ENCODE measurements at places on chromosomes 6 and 20.
A peak's percentile ranks its signal among the peaks of the same experiment; 100 is the strongest.

DNA sequence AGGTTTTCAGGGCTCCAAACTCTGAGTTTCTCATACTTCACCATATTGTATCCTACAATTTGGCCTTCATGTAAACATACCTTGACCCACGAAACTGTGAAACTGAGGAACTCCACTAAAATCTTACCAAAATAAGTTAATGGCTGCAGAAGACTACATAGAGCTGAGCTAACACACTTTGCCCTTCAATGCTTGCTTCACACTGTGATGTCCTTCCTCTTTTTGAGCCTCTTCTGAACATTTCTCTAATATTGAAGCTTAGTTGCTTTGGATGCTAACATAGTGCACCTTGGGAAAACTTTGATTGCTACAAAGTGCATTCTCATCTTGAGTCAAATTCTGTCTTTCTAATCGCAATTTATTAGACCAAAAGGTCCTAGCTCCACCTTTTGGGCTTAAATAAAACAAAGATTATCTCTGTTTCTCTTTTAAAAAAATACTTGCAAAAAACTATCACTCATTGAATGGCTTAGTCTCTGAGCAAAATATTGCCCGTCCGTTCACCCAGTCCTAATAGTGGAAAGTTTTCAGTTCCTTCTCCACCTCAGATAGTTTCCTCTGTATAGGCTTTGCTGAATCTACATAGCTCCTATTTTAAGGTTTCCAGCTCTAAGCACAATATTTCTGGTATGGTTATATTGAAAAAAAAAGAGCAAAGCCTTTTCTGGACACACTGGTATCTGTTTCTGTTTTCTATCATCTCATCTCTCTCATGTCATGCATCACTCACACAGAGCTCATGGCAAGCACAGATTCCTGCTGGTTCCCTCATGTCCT lies 494.6 kb downstream of the RFPL4B start:
- DNase-seq = no peak

DNA sequence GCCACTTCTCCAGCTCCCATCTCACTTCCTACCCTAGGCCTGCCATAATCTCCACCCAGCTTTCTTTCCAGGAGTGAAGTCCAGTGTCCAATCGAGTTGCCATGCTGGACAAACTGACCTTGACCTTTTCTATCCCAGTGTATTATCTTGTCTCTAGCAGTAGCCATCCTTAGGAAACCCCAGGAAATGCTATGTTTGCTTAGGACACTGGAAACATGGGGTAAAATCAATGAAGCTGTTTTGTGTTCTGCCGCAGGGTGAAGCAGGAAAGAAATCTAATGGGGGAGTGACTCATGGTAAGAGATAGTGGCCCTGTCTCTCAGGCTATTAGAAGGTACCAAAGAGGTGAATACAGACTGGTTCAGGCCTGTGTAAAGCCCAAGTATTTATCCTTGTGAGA lies 1110.1 kb upstream of the FLRT3 start:
- DNase-seq = no peak

DNA sequence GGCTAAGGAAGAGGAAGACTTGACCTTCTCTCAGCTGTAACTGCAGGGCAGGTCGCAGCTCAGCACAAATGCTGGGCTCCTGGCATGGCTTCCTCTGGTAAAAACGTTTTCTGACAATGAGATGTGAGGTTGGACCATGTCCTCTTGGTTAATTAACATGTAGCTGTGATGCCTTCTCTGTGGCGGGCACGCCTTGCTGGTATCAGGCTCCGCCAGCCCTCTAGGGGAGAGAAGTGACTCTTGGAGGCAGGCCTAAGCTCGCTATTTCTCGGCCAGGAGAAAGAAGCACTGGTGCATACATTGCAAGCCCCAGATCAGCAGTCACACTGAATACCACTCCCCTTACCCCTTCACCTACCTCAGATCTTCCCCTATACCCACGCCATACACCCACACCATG lies 65.0 kb downstream of the QRSL1 start:
- no peak for DNase-seq

DNA sequence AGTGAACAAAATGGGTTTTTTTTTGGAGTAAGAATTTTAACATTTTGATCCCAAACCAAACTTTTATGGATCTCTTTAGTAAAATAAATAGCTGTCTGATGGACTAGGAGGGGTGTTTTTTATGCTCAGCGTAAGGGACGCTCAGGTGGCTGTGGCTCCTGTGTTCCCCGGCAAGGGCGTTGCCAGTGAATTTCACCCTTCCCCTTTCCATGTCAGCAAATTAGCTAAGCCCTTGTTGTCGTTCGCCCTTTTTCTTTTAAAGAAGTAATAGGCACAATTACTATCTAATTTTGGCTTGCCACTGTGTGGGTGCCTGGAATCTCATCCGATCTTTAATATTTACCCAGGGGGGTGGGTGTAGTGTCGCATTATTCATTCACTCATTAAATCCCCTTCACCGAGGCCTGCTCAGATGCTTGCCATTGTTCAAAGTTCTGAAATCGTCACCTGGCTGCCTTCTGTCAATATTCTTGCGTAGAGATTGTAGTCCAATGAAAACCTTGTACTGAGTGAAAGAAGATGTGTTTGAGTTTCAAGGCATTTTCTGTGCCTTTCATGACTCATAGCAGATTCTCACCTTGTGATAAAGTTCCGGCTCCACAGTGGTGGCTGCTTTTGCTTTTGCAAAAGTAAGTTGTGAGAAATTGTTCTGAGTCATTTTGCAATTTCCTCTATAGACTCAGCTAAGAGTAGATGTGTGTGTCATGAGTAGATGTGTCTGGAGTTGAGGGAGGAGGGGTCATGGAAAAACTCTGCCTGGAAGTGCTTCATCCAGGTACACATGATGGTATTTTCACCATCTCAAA lies 40.0 kb upstream of the CLDN20 start:
- DNase-seq = peak; percentile 88

- DNase-seq = no peak
These were observed 57.5 kb downstream of the PRDM1 start for GRCh38 chr6:106143665-106144064.

DNA sequence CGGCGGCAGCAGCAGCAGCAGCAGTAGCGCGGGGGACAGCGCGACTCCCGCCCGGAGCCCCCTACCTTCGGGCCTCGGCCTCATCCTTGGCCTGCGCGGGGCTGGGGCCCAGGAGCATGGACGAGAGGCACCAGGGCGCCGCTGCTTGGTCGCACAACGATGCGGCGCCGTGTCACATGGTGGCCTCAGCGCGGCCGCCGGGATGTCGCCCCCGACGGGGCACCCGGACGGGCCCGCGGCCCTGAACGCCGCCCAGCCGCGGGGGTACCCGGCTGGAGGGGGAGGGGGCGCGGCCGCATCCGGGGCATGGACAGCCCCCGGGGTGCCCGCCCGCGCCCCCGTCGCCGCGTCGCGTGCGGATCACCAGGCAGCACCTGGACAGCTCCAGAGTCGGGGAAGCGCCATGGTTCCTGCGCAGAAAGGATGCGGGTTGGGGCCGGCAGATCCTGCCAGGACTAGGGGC lies 57.1 kb downstream of the CDH22 start:
- no peak for DNase-seq

GRCh38 chr6:79570129-79571029 lies 33.1 kb upstream of the LCA5 start:
- peak; percentile 17 for DNase-seq

GRCh38 chr6:153588330-153588729 lies 450.7 kb upstream of the OPRM1 start:
- DNase-seq = no peak

DNA sequence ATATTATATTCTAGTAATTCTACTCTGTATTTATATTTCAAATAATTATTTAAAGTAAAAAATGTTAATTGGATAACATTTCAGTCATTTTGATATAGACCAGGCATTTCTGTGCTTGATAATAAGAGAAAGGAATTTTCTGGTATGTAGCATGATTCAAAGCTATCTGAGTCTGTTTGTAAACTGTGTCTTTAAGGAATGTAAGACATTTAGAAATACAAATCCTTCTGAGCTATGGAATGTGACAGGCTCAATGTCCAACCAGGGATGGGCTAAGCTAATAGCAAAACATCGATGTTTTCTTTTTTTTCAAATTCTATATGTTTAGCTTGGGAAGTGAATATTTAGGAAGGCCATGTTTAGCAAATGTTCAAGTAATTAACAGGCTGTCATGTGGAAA lies 41.5 kb upstream of the FAM83B start:
- peak; percentile 78 for DNase-seq

- no peak for DNase-seq
These were observed 6.5 kb downstream of the PTPRK start for GRCh38 chr6:128513878-128514277.

DNA sequence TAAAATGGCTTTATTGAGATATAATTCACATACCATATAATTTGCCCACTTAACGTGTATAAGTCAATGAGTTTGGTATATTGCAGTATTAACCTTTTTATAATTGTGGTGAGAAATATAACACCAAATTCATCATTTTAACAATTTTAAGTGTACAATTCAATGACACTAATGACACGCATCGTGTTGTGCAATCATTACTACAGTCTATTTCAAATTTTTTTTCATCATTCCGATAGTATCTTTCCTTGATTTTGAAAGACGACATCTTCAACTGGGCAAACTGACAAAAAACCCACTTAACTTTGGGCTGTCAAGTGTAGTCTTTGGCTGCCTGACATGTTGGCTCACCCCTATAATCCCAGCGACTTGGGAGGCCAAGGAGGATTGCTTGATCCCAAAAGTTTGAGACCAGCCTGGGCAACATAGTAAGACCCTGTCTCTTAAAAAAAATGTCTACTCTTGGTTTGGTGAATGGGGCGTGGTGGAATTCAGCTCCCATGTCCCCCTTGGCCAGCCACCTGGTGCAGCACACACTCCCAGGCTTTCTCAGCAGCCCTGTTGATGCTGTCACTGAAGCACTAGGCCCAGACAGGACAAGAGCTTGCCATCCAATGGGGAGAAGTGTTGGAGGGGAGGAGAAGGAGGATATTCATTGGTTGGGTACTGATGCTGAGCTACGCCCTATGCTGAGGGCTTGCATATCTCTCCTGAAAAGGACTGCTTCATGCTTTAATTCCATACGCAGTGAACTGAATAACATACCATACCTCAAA lies 150.5 kb downstream of the CD83 start:
- DNase-seq = no peak

DNA sequence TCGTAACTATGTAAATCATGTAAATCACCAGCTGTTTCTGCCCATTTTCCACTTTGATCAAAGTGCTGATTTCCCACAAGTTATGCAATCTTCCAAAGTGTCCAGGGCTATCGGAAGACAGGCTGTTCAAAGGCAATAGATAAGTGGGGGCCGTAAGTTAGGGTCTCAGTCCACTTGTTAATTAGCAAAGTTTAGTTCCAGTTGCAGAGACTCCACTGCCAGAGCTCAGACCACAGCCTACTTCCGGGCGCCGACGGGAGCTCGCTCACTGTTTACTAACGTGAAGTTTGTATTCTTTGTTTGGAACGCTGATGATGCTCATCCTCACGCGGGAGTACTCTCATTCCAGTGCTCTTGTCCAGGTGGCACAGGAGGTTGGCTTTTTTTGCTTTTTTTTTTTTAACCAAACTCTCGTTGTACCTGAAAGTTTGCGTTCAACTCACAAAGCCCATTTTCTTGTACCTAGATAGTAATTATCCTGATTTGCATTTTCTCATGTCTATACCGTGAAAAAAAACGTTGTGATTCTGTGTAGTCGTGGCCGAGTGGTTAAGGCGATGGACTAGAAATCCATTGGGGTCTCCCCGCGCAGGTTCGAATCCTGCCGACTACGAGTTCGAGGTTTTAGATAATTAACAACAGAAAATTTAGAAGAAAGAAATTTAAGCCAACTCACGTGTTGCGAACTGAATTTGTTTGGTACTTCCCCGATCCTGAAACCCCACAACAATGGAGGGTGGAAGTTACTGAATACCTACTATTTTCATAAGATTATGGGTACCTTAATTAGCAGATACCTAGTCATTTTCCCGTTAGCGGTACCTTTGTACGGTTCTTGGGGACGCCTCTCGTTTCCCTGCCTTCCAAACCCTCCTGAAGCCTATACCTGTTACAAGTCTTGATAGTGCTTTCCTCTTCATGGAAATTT lies 29.9 kb upstream of the ZNF184 start:
- peak; percentile 78 for DNase-seq

- no peak for DNase-seq
These were observed 8.4 kb upstream of the RIN2 start for GRCh38 chr20:19749618-19750071.

DNA sequence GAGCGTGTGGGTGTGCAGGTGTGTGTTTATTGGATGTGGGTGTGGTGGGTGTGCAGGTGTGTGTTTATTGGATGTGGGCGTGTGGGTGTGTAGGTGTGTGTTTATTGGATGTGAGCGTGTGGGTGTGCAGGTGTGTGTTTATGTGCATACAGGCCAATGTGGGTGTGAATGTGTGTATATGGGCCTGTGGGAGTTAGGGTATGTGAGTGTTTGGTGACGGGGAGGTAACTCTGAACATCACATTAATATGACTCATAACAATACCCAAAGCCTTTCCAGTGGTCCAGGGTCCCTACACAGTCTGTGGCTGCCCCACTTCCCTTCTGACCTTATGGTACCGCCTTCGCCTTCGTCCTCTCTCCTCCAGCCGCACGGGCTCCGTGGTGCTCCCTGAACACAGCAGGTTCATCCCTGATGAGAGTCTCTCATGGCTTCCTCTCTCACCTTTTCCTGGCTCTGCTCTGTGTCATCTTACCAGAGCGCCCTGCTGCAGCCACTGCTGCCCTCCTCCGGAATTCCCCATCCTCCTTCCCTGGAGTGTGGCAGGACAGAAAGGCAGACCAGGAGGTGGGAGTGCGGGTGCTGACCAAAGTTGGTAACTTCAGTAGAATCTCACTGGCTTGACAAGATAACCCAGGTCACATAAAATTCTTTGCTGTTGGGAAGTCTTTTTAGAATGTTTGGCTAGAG lies 80.0 kb downstream of the SLC2A10 start:
- DNase-seq = no peak

DNA sequence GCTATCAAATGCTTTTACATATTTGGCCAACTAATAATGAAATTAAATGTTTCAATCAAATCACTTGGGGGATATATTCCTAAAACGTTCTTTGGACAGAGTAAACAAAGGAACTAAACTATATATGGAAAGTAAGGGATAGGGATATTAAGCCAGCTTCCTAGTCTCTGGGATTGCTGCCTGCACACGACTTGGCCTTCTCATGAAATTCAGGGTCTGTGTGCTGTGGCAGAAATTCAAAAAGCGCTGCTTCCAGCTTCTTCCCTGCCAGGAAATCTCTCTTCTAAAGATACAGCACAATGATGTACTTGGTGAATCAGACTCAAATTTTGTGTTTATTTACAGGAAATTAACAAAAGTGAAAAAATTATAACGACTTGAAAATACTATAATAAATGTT lies 206.3 kb upstream of the RAB32 start:
- no peak for DNase-seq

- no peak for DNase-seq
These were observed 461.1 kb downstream of the MMUT start for GRCh38 chr6:49001856-49002541.

GRCh38 chr20:33443006-33443511 lies 504 bp downstream of the SNTA1 start:
- DNase-seq = no peak

GRCh38 chr20:51607170-51607569 lies 64.7 kb upstream of the NFATC2 start:
- DNase-seq = no peak

Measured in fibroblast of skin of right quadriceps (primary cell).